ENCODE measurements at places on chromosomes 12 and 14. TPM values are rescaled to one million over a fixed set of nuclear protein-coding genes. Genes with fewer than 3 reads are reported as not detected.

The FAR2 gene
- polyA plus RNA-seq, result 25.7 TPM

The OR11G2 gene
- 0.05 TPM for polyA plus RNA-seq

The TAOK3 gene
- 105 TPM for polyA plus RNA-seq

The RTN1 gene
- polyA plus RNA-seq, result 938 TPM

The C12orf50 gene
- 0.24 TPM for polyA plus RNA-seq

The AKAP5 gene
- 6.8 TPM for polyA plus RNA-seq

The PCED1B gene
- polyA plus RNA-seq, result 2.5 TPM

The IAPP gene
- polyA plus RNA-seq, result 0.24 TPM

The NOS1 gene
- polyA plus RNA-seq, result 3.0 TPM

The BLOC1S1 gene
- 154 TPM for polyA plus RNA-seq

The HOXC12 gene
- not detected for polyA plus RNA-seq

The EAPP gene
- 53.8 TPM for polyA plus RNA-seq

The BTBD6 gene
- 56.9 TPM for polyA plus RNA-seq

The SCN8A gene
- polyA plus RNA-seq, result 19.0 TPM
